Activated T-cell treated with anti-CD3 and anti-CD28 coated beads for 48 hours (primary cell): ENCODE measurements at places on chromosomes 12 and 14.
A peak's percentile ranks its signal among the peaks of the same experiment; 100 is the strongest.

- no peak for DNase-seq
Measured at GRCh38 chr14:54709867-54710266, 142.9 kb downstream of the SAMD4A start.

GRCh38 chr12:128442096-128442495, 175.1 kb downstream of the TMEM132C start:
- no peak for DNase-seq

GRCh38 chr12:88658009-88658408, 77.7 kb upstream of the KITLG start:
- no peak for DNase-seq

DNA sequence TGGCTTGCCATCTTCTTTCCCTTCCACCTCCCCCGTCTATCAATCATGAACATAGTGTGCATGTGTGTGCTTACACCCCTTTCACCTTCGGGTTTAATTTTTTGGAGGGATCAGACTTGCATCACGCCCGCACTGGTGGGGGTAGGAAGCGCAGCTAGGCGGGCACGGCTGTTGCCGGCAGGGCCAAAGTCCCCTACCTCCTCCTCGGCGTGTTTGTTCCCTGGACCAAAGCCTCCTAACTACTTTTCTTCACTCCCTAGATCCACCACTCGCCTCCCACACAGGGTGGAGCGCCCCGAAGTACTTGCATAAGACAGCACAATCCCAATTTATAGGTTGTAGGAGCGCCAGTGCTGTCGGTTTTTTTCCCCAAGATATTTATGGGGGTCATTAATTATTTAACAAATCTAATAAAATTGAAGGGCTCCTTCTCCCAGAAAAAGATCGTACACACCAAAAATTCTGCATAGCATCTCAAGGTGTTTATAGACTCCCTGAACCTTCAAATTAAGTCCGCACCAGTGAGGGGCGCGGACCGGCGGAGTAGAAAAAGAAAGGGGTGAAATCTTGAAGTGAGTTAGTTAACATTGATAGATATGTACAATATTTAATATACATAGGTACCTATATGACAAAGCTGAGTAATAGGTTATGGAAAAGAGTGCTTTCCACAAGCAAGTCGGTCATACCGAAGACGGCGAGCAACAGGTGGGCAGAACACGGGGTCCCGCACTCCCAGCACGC, 717 bp downstream of the PKP2 start:
- DNase-seq, result no peak

DNA sequence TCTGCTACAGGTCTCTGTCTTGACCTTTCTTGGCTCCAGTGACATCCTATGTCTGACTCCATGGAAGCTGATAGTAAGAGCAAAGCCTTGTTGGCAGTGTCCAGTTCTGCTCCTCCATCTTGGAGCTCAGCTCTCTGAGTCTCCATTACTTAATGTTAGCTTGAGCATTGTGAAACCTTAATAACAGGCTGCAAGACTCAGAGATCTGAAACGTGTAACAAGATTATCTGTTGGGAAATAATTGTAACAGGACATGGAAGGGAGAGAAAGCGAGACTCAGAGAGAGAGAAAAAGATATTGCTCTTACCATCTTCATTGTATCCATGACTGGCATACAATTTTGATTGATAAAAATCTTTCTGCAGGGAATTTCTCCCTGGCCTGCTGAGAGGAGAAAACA, 1365.7 kb downstream of the AACS start:
- no peak for DNase-seq

DNA sequence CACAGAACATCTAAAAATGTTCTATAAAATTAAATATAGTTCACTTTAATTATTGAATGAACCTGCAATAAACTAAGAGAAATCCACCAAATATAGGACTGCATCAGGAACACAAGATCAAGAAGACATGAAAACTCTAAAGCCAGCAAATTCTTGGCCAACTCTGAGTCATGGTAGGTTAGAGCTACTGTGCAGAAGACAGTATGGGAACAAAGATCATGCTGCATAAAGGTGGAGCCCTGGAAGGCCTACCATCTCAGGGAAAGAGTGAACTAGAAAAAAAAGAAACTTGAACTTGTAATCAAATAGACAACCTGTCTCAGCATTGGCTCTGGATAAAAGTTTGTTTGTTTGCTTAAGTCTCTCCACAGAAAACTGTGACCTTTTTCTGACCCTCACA, 66.9 kb upstream of the CNOT2 start:
- DNase-seq, result no peak

DNA sequence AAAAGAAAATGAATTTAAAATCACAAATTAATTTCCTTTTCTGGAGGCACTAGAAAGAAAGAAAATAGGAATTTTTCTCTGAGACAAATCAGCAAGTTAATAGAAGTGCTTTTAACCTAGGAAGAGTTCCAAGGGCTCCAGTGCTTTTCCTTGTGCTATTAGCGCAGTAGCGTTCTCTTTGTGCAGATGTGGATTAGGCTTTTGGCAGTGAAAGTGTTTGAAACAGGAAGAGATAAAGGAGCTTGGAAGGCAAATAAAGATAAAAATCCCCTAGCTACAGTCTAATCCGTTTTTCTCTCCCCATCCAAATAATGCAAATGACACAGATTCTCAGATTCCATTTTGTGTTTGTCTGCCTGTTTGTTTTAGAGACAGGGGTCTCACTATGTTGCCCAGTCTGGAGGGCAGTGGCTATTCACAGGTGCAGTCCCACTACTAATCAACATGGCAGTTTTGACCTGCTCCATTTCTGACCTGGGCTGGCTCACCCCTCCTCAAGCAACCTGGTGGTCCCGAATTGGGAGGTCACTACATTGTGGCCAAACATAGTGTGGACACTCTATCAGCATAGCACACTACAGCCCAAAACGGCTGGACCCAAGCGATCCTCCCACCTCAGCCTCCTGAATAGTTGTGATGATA, 166.1 kb downstream of the PAWR start:
- DNase-seq, result no peak

- no peak for DNase-seq
Measured at GRCh38 chr12:113104953-113105510, 30.5 kb downstream of the RASAL1 start.

DNA sequence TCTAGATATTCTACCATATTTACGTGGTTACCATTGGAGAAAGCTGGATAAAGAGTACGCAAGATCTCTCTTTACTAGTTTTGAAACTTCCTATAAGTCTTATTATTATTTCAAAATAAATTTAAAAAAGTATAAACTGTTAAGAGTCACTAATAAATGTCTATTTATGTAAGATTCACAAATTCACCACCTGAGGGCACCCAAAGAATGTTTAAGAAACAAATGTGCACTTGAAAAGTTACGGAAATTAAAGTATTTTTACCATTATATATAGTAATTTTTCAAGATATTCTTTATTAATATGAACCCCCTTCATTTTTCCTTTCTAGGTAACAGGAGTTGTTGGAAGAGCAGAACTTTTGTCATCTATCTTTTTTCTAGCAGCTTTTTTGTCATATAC, 11.9 kb downstream of the TMTC3 start:
- DNase-seq, result no peak

DNA sequence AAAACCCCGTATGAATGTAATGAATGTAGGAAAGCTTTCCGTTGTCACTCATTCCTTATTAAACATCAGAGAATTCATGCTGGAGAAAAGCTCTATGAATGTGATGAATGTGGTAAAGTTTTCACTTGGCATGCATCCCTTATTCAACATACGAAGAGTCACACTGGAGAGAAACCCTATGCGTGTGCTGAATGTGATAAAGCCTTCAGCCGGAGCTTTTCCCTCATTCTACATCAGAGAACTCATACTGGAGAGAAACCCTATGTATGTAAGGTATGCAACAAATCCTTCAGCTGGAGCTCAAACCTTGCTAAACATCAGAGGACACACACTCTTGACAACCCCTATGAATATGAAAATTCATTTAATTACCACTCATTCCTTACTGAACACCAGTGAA, 23.8 kb downstream of the ZNF891 start:
- no peak for DNase-seq

- no peak for DNase-seq
Measured at GRCh38 chr12:131137836-131138637, 184.3 kb downstream of the ADGRD1 start.

GRCh38 chr14:23443881-23444280, 8.4 kb upstream of the MYH7 start:
- no peak for DNase-seq

GRCh38 chr12:49200919-49201594, 12.2 kb upstream of the TUBA1A start:
- no peak for DNase-seq

- no peak for DNase-seq
Measured at GRCh38 chr14:95651821-95652583, 34.2 kb upstream of the TCL1B start.

- DNase-seq, result no peak
Measured at GRCh38 chr14:54673193-54674045, 106.5 kb downstream of the SAMD4A start.

- DNase-seq, result no peak
Measured at GRCh38 chr12:92068459-92068858, 77.2 kb downstream of the BTG1 start.

GRCh38 chr14:30869551-30870155, 4.7 kb upstream of the COCH start:
- no peak for DNase-seq

- peak; percentile 2 for DNase-seq
Measured at GRCh38 chr12:102879144-102879763, 37.8 kb downstream of the PAH start.

- no peak for DNase-seq
Measured at GRCh38 chr12:15757553-15758255, 31.5 kb downstream of the EPS8 start.

GRCh38 chr12:3622021-3622821, 130.7 kb downstream of the CRACR2A start:
- no peak for DNase-seq

- DNase-seq, result no peak
Measured at GRCh38 chr14:88004506-88005036, 364 bp upstream of the GPR65 start.

GRCh38 chr14:37665479-37665878, 70.0 kb downstream of the TTC6 start:
- DNase-seq, result no peak

- DNase-seq, result peak; percentile 22
Measured at GRCh38 chr12:45726603-45727300, 2.8 kb upstream of the ARID2 start.

GRCh38 chr14:32044454-32044853, 32.6 kb upstream of the ARHGAP5 start:
- DNase-seq, result no peak

- DNase-seq, result no peak
Measured at GRCh38 chr14:100748944-100749343, 22.3 kb downstream of the DLK1 start.

DNA sequence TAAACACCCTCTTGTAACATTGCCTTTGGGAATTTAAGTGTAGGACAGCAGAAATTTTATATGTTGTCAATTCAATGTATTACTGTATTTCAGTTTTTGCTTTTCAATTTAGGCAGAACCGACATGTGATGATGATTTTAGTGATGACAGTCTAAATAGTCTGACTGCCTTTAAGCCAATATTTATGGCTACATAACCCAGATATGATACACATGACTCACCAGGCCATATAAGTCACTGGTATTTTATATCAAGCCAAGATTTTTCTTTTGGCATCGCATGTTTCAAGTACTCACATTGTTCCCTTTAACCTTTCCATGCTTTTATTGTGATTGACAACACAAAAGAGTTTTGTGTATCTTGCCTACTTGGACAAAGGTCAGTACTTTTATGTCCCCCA, 13.6 kb upstream of the PPM1A start:
- no peak for DNase-seq

DNA sequence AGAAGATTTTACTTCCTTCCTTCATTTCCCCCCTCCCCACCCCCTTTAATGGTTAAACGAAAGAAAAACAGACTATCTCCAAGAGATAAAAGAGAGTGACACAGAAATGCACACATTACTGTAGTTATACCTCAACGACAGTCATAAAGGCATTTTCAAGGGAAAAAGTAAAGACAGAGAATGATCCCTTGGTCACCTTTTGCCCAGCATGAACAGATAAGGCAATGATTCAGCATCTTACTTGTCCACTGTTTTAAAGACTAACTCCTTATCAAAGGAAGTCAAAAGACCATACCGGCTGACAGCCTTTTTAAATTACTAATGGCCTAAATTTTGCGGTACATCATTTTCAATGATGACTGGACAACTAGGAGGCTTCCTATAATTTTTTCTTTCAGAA, 326.6 kb downstream of the PAWR start:
- no peak for DNase-seq

GRCh38 chr14:100883789-100884101, 19.8 kb downstream of the RTL1 start:
- no peak for DNase-seq

DNA sequence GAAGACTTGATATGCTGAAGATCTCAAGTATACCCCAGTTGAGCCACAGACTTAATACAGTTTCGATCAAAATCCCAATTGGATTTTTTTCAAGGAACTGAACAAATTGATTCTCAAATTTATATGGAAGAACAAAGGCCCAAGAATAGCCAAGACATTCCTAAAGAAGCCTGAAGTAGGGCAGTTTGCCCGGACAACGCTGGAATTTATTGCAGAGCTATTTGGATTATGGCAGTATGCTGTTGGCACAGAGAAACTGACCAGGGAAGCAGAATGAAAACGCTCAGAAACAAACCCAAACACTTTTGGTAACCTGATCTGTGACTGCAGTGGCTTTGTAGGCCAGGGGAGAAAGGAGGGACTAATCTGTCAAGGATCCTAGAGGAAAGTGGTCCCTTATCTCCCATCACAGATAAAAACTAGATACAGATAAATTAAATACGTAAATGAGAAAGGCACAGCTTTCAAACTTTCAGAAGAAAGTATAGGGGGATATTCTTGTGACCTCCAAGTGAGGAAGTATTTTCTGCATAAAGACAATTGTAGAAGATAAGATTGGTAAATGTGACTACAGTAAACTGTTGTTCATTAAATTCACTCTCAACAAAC, 35.9 kb upstream of the GSC start:
- DNase-seq, result no peak

GRCh38 chr12:92784356-92784755, 81.6 kb downstream of the PLEKHG7 start:
- no peak for DNase-seq

DNA sequence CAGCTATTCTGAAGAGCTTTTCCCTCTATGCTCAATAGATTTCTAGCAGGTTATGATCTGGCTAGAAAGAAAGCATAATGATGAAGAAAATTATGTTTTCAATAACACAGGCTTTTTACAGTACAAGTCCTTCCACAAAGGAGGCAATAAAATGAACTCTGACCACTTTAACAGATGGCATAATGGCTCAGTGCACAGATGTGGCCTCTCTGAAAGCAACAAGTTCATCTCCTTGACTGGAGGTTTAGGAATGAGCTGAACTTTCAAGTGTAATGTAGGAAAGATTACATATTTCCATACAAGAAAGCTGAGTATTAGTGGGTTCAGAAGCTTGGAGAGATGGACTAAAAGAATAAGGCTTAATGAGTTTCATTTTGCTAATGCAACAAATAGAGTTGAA, 147.4 kb downstream of the EFCAB11 start:
- no peak for DNase-seq

DNA sequence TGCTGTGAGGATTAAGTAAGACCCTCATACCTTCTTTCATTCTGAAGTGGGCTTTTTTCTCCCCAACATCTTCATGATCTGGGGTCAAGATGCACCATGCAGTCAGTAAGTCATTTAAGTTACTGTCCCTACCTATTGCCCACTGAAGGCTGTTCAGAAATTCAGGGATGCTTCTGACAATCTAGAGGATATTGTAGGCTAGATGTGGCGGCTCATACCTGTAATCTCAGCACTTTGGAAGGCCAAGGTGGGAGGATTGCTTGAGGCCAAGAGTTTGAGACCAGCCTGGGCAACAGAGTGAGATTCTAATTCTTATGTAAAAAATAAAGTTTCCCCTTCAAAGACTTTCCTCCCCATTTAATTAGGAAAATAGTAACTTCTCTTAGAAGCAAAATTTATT, 28.7 kb downstream of the PHETA1 start:
- DNase-seq, result no peak

GRCh38 chr12:94372461-94372860, 87.2 kb downstream of the CEP83 start:
- no peak for DNase-seq
